ENCODE measurements at places on chromosomes 7 and 10.
A peak's percentile ranks its signal among the peaks of the same experiment; 100 is the strongest.

DNA sequence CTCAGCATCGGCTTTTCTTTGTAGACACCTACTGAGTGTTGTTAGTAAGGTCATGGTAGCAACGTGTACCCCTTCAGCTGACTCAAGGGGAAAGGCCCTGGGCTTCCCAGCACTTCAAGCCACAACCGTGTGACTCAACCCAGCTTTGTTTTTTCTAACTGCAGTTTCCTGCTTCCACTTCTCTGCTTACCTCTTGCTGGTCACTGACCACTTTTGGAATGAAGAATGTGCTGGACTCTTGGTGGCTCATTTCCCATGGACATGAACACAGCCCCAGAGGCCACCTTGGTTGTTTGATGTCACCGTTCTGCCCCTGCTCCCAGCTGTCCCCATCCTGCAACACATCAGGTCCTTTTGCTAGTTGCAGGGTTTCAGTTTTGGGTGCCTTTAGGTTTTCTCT lies 69.5 kb upstream of the ZNF438 start:
- H3K27ac ChIP-seq = no peak overlapping the region
- DNase-seq = no peak
- no peaks in the 10 kb centered on the region for H3K36me3 ChIP-seq
- peaks cover 3% of the 10 kb centered on the region for H3K4me1 ChIP-seq

DNA sequence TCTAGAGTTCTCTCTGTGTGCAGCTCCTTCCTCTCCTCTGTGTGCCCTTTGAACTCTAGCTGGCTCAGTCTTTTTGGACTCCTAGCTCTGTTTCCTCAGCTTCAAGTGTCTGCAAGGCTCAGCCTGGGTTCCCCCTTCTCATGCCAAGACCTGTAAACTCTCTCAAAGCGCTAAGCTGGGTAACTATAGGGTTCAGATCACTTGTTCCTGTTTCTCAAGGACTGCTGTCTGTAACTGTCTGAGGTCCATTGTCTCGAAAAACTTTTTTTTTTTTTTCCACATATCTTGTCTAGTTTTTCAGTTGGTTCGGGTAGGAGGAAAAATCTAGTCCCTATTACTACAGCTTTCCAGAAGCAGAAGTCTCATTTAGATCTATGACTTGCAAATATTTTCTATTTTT lies 46.6 kb upstream of the PPP1R17 start:
- H3K4me3 ChIP-seq = no peak overlapping the region
- no peak for DNase-seq
- H3K27me3 ChIP-seq = peaks cover 18% of the 10 kb centered on the region
- no peaks in the 10 kb centered on the region for H3K36me3 ChIP-seq
- no peaks in the 10 kb centered on the region for H3K4me1 ChIP-seq
- no peak overlapping the region for H3K27ac ChIP-seq

DNA sequence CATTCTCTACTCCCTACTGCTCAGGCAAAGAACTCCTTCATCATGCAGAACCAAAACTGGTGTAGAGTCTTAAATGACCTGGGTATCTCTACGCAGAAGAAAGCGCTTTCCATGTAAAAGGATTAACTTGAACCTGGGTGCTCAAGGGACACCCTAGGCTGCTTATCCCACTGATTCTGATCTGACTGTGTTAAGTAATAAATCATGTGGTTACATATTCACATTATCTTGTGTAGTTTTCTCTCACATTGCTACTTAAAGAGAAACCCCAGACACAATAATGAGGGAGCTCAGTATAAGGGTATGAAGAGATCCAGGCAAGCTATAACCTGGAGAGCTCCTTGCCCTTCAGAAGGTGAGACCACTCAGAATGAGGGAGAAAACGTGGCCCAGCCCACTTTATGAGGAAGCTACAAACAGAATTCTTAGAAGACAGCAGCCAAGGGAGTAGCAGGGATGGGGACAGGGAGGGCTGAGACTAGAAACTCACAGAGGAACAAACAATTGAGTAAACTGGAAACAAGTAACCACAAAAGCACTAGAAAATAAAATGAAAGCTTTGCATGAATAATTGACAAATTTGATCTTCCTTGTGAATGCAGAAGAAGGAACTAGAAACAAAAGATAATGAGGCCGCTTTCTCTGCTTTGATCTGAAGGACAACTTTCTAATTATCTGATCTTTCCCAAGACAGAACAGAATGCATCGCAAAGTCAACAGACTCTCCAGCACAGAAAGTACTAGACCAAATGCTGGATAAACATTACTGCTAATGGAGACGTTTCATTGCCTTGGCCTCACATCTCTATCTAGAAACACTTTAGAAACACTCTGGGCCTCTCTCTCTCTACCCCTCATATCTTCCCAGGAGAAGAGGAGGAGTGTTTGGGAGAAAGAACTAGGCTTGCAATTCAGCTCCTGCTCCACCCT lies 76.1 kb downstream of the LRRC17 start:
- H3K27ac ChIP-seq = no peak overlapping the region
- no peaks in the 10 kb centered on the region for H3K36me3 ChIP-seq
- H3K27me3 ChIP-seq = no peaks in the 10 kb centered on the region

DNA sequence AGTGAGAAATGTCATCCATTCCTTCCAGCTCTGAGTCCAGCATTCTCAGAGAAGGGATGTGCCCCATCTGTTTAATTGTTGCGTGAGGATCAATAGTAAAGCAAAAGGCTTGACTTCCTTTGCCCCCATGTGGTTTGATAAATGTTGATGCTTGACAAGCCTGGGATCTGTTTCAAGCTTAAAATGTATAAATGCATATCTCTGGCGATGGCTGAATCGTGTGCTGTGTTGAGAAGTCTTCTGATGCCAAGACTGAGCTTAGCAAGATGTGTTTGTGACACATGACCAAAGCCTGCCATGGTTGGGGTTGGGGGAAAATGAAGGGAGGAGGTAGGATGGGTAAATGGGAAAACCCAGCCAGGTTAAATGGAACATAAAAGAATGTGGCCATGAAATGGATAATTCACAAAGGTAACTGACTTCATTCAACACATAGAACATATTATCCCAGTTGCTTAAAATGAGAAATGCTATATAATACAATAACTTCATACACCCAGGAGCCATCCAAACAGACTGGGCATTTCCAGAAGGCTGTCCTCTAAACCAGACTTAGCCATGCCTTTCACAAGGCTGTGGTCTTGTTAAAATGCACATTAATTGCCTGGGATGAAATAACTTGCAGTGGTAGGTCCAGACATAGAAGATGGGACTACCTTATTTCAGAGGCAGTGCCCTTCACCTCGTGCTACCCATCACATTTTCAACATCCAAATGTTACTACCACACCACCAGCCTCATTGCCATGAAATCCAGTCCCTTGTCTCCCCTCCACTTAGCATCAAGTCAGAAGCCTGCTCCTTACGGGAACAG lies 147.3 kb upstream of the PDE1C start:
- no peaks in the 10 kb centered on the region for H3K36me3 ChIP-seq
- no peak overlapping the region for H3K4me3 ChIP-seq
- no peak for DNase-seq
- H3K27ac ChIP-seq = no peak overlapping the region
- H3K4me1 ChIP-seq = no peaks in the 10 kb centered on the region
- peaks cover 53% of the 10 kb centered on the region for H3K27me3 ChIP-seq

DNA sequence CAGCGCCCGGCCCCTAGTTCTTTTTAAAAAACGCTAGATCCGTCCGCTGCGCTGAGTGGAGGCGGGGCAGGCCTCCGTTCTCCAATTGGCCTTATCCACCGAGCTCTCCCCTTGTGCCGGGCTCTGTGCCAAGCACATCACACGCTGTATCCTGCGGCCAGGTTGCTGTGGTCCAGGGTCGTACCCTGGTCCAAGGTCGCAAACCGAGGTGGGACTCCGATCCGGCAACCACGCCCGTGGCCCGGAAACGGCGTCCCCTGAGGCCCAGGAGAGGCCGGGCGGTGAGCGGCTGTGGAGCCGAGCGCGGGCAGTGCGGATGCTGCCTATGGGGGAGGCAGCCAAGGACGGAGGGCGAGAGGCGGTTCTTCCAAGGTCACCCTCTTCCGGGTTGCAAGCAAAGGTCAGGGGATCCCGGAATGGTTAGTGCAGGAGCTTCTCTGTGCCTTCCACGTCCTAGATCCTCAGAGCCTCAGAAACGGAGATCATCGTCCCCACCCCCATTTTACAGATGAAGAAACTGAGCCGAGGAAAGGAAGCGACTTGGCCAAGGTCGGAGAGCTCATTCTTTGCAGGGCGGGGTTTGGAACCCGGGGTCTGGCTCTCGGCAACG lies 72.4 kb upstream of the LRRC4 start:
- H3K4me3 ChIP-seq = no peak overlapping the region
- H3K36me3 ChIP-seq = no peaks in the 10 kb centered on the region
- no peaks in the 10 kb centered on the region for H3K4me1 ChIP-seq
- H3K27me3 ChIP-seq = no peaks in the 10 kb centered on the region

DNA sequence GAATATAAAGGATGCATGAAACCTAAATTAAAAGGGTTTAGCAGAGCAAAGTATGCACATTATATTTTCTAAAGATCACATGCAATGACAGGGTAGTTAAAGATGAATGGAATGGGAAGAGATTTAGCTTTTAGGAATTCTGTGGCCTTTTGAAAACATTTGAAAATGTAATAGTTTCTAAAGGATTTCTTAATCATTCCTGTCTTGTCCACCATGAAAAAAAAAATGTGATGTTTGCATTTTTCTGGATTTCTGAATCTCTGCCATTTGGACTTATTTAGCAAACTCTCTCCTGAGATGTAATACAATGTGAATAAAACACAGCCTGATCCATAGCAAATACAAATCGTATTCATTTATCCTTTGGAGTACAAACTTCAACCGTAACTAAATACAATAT lies 126.6 kb upstream of the RAB11FIP2 start:
- no peaks in the 10 kb centered on the region for H3K4me1 ChIP-seq
- H3K4me3 ChIP-seq = no peak overlapping the region
- no peaks in the 10 kb centered on the region for H3K36me3 ChIP-seq
- H3K27me3 ChIP-seq = no peaks in the 10 kb centered on the region
- no peak overlapping the region for H3K27ac ChIP-seq

DNA sequence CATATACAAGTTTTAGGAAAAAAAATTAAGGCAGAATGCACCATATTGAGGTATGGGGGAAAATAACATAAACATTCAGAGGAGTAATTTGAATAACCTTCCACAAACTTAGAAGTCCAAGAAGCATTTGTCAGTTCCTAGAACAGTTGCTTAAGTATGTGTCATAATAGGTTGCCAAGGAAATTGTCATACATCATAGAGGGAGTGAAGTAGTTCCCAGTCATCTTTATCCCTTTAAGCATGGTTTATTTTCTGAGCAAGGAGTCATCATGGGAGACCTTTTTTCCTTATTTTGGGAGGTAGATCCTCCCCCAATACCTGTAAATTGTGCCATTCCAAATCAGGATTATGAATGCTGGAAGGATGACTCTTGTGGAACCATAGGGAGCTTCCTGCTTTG lies at the start of gene SSMEM1:
SSMEM1 (plus strand) TSS at position 219 of the 400 bp plus-strand sequence; CDS start at position 270, 51 bp downstream.
- no peaks in the 10 kb centered on the region for H3K27me3 ChIP-seq
- H3K36me3 ChIP-seq = peaks cover 11% of the 10 kb centered on the region
- H3K4me3 ChIP-seq = no peak within 1 kb of the TSS
- no peaks in the 10 kb centered on the region for H3K4me1 ChIP-seq
- no peak for DNase-seq
- H3K27ac ChIP-seq = no peak within 1 kb of the TSS

DNA sequence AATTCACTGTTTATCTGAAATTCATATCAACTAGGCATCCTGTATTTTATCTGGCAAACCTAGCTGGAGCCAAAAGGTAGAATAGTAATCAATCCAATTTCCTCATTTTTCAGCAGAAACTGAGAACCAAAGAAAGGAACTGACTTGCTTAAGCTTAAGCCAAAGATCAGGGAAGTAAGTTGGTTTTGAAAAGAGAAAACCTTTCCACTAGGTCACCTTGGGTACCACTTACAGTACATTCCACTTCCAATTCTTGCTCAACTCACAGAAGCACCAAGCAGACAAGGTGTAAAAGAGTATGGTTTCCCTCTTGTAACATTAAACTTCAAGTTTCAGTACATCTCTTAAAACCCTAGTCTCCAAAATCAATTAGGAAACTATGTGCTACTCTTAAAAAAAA lies 79.6 kb downstream of the ZFAND4 start:
- peaks cover 7% of the 10 kb centered on the region for H3K4me1 ChIP-seq
- no peak for DNase-seq
- H3K27ac ChIP-seq = no peak overlapping the region

- H3K4me3 ChIP-seq = no peak overlapping the region
- H3K27ac ChIP-seq = peak overlapping the region; percentile 90
- DNase-seq = no peak
- H3K36me3 ChIP-seq = no peaks in the 10 kb centered on the region
These were observed 174.0 kb upstream of the NEBL start for GRCh38 chr10:21071001-21071673.

DNA sequence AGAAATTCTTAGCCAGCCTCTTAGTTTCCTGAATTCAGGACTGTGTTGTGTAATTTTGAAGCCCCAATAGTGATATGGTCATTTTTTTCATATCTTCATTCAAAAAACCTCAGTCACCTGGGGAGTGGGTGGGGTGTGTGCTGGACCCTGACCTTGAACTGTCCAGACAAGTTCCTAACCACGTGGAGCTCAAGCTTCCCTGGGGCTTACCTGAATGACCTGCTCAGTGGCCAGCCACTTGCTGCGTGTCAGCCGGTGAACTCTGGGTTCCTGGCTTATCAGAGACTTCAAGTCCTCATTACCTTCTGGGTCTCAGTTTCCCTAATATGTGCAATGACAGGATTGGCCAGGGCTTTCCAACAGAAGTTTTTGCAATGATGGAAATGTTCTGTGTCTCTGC lies 27.1 kb downstream of the MGMT start:
- H3K4me1 ChIP-seq = peaks cover 24% of the 10 kb centered on the region
- no peaks in the 10 kb centered on the region for H3K36me3 ChIP-seq
- no peak overlapping the region for H3K4me3 ChIP-seq

- H3K36me3 ChIP-seq = no peaks in the 10 kb centered on the region
- peak overlapping the region; percentile 65 for H3K27ac ChIP-seq
- H3K4me1 ChIP-seq = peaks cover 12% of the 10 kb centered on the region
- peak; percentile 8 for DNase-seq
- no peak overlapping the region for H3K4me3 ChIP-seq
These were observed 119.2 kb downstream of the MBL2 start for GRCh38 chr10:52653263-52653909.

DNA sequence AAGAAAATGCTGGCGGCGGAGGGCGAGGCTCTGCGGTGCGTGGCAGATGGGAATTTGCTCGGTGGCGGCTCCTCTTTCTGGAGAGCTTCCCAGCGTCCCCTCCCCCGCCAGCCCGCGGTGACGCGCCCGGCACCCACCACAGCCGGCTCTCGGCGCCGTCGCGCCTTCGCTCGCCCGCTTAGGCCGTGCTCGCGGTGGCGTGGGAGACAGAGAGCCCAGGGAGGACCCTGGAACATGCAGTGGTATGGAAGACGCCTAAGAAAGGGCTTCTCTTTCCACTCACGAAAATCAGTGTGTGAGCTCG lies 576 bp upstream of the CSGALNACT2 start:
- peak; percentile 85 for DNase-seq
- H3K4me3 ChIP-seq = peak overlapping the region; percentile 92
- H3K4me1 ChIP-seq = peaks cover 14% of the 10 kb centered on the region
- no peaks in the 10 kb centered on the region for H3K27me3 ChIP-seq
- no peaks in the 10 kb centered on the region for H3K36me3 ChIP-seq
